ENCODE measurements at places on chromosomes 12 and 14.

DNA sequence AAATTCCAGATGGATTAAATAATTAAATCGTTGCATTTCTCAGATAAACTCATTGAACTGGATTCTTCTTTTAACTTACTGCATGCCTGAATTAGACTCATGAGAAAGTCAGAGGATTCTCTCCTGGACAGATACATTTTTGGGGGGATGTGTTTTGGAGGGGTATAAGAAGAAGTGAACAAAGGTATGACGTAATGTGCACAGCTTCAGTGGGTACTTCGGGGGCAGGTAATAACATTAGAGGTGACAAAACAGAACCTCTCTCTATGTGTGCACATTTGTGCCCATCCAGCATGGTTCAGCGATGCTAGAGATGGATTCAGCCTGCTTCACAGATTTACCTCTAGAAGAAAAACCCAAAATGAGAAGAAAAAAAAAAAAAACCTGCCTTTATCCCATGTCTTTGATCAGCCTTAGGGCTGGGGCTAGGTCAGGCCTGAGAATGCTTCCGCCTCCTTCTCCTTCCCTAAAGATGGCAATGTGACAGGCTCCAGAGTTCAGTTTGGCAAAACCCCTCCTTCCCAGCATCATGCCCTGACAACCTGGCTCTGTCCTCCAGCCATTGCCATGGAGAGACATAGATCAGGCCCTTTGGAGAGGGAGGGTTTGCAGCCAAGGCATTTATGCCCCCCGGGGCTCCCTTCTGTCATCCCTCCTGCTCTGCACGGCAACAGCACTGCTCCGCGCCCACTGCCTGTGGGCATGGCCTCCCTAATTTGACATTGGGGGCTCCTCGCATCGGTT, 166.7 kb downstream of the KCNA5 start:
- DNase-seq, result no peak

DNA sequence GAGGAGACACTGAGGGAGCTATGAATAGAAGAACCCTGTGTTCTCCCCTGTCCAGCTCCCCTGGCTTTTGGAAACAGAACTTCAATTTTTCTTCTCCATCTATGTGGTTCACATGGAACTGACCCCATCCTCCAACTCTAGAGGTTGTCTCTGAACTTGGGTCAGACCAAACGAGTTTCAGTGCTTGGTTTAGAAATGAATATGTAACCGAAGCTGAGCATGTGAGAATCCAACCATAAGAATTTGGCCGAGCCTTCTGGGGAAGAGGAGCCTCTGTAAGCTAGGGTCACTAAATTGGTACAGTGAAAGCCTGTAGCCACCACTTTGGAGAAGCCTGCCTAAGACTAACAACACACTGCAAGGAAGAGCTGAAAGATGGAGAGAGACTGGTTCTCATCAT, 464.4 kb downstream of the ZFP36L1 start:
- no peak for DNase-seq

DNA sequence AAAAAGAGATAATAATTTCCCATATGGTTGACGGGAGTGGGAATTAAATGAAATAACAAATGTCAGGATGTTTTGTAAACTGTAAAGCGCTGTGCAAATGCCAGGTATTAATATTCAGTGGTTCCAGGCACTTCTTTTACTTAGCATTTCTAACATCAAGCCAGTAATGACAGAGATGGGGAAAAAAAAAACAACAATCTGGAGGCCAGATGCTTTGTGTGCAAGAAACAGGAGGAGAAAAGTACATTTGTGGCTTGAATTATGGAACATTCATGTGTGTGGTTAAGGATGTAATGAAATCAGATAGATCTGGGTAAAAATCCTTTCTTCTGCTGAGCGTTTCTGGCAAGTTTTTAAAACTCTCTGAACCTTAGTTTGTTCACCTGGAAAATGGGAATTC, 509.6 kb downstream of the FUT8 start:
- no peak for DNase-seq

- DNase-seq, result no peak
Measured at GRCh38 chr12:57235728-57236131, 6.2 kb downstream of the SHMT2 start.

DNA sequence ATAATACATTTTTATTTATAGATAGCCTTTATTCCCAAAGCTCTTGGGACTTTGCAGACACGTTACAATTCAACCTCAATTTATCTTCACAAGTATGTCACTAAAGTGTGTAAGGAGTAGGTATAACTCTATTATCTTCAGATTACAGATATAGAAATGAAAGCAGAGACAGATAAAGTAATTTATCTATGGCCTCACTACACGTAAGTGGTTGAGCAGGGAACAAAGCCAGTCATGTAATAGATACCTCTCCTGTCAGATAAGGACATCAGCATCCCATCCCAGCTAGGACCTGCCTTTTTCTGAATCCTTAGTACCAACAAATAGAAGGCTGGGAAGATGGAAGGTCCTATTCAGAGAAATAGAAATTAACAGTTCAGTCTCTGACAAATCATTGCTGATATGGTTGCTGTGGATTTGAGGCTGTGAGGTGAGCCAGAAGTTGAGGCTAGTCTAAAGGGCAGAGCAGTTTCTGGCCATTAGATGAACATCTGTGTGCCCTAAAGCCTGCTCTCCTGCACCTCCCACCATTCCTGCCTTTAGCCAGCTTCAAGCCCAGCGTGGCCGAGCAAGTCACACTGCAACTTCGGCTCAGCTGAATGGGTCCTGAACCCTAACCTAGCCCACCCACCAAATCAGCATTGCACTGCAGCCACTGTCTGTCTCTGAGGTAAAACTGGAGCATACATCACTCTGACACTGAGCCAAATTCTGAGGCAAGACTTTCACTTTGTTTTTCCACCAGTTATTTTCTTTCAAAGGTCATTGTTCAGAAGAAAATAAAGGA, 71.1 kb upstream of the PLEKHA5 start:
- DNase-seq, result no peak

DNA sequence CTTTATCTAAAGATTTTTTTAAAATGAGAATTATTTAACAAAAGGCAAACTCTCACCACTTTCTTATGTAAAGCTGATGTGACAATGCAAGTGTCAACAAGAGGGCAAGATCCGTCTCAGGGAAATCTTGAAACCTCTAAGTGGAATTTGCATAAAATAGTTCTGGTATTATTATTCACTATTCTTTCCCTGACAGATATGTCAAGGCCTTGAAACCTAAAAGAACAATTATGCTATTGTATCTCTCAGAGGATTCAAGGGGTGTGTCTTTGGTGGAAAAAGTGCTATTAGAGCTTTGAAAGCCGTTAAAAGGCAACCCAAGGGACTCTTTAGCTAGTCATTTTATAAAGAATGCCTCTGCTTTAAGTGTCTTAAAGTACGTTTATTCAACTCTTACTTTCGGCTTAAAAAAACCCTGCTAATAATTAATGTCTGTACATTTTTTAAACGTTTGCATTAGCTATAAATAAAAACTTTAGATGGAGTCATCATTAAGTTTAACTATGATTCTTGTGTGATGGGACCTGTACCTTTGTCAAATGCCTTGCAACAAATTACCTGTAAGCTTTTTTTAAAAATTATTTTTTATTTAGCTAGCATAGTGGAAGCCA, 585.5 kb downstream of the VRK1 start:
- no peak for DNase-seq

- no peak for DNase-seq
Measured at GRCh38 chr14:56147986-56148901, 30.0 kb downstream of the PELI2 start.
